ENCODE measurements at places on chromosomes 3 and 15.

- DNase-seq, result no peak
These were observed 225.2 kb upstream of the ICE2 start for GRCh38 chr15:60704129-60704528.

- DNase-seq, result no peak
These were observed 153.7 kb upstream of the BFSP2 start for GRCh38 chr3:133246119-133246518.

- peak; percentile 22 for DNase-seq
These were observed 407.3 kb upstream of the ONECUT1 start for GRCh38 chr15:53197426-53197839.

GRCh38 chr3:154657218-154657617, 227.2 kb upstream of the GPR149 start:
- no peak for DNase-seq

DNA sequence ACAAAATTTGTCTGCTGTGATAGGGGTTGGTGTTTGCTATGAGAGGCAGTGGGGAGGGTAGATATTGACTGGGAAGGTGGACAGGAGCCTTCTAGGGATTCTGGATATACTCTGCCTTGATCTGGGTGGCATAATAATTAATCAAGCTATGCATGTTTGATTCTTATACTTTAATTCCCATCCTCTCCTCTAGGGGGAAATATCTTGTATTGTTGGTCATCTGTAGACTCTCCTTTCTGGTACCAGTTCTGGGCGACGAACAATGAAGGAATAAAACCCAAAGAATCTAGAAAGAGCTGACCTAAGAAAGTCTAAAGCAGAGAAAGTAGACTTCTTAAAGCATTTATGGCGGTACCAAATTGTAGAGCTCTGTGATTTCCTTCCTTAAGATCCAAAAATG, 198.2 kb upstream of the STRIT1 start:
- no peak for DNase-seq

DNA sequence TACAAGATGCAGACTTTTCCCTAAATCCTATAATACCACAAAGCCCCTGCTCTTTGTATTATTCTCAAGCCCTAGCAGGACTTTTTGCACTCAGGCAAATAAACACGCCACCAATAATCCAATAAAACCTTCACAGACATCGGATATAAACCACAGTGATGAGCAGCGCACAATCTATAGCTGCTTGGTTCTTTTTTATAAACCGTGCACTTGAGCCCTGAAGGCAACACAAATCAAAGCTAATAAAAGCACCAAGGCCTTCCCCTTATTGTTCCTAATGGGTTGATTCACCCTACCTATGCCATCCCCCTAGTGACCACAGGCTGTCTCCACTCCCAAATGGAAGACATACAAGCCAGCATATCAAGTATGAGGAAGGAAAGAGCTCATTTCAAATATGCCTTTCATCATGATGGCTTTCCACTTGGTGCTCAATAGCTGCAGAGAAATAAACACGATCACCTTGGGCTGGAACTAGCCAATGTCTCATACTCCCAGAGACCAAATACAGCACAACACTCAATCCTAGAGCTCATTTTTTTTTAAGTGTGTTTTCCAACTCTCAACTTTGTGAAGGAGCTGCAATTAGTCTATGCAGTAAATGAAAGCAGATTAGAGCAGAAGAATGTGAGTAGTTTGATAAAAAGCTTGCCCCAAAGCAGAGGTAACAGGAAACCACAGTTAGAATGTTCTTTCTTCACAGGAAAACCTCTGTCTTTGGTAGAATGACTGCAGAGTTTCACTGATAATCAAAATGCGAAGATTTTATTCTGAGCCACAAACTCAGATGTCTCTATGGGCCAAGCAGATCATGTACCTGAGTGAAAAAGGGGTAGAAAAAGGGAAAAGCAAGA, 573.9 kb downstream of the AGBL1 start:
- DNase-seq, result no peak

GRCh38 chr3:130843441-130843840, 50.4 kb upstream of the ATP2C1 start:
- no peak for DNase-seq

GRCh38 chr15:59069430-59069829, 35.5 kb upstream of the CCNB2 start:
- DNase-seq, result no peak

- no peak for DNase-seq
These were observed 3.0 kb downstream of the SPINT1 start for GRCh38 chr15:40846841-40847222.

- DNase-seq, result no peak
These were observed 195.6 kb downstream of the RPLP1 start for GRCh38 chr15:69648212-69648611.

DNA sequence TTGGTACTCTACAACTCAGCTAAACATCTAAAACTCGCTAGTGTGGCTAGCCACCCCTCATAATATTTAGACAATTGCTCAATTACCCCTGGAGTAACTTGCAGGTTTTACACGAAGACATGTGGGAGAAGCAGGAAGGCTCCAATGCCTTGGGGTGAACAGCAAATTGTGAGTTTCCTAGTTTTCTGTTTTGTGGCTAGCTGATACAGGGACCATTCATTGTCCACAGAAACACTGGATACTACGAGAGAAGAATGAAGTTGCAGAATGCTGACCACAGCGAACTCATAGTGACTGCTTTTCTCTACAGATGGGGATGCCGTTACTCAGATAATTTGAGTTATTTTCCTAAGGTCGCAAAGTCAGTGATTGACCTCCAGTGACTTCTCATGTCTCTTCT, 212.9 kb downstream of the P3H2 start:
- DNase-seq, result no peak

GRCh38 chr3:132220986-132221385, 96.2 kb upstream of the ACP3 start:
- no peak for DNase-seq

GRCh38 chr3:165820671-165821123, 16.5 kb downstream of the BCHE start:
- DNase-seq, result no peak

Data from stimulated activated CD4-positive, alpha-beta T cell treated with anti-CD3 and anti-CD28 coated beads, Interleukin-4, amount 100 ng/mL, for 1 hour (primary cell).